NCI-H1092 treated with DMSO at 0.1 percent for 48 hours (cell line): ENCODE measurements at places on chromosomes 1 and 21.

GRCh38 chr1:58941471-58942289, 157.8 kb upstream of the JUN start:
- no peak for DNase-seq

- DNase-seq: no peak
Observed at GRCh38 chr1:38258085-38258627, 211.6 kb upstream of the POU3F1 start.

GRCh38 chr1:227938276-227938675, 9.5 kb downstream of the WNT9A start:
- DNase-seq: no peak

DNA sequence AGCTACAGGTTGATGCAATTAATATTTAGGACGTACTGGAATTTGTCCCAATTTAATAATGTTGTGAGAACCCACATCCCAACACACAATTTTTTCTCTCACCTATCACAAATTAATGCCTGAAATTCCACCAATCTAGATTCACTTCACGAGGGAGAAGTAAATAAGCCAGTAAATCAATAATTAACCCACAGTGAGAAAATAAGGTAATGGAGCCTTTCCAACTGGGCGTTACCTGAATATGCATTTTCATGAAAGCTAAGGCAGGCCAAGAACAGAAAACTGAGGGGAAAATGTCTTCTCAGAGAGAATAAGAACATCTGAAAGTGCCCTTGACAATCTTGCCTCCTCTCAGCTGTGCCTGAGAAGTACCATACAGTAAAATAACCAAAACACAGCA, 240.8 kb upstream of the NR5A2 start:
- DNase-seq: no peak

DNA sequence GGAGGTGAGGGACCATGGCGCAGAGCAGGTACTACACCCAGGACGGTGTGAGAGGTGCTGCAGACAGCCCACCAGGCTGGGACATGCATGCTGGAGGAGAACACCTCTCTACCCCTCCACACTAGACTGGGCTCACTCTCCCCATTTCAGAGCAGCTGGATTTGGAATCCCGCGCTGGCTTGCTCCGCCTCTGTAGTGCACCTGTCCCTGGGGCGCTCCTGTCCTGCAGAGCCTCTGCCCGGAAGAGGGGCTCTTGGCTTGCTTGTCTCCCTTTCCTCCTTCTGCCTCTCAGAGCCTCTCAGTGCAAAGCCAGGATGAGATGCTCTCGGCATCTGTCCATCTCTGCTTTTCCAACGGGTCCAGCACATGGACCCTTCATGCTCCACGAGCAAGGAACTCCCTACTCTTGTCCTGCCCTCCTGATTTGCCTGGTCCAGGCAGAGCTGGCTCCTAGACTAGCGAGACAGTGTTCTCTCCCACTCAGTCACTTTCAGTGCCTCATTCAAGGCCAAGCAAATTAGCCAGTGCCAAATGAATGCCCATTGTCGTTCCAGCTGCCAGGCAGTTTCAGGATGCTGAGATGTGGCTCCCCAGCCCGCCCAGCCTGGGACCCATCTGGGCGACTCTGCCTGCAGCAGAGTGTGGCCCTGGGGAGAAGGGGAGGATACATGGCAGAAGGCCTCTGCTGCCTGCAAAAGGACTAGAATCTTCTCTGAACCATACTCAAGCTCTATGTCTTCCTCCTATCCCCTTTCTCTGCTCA, 33.7 kb downstream of the CDCA8 start:
- DNase-seq: no peak

GRCh38 chr1:154923695-154924094, 12.8 kb downstream of the PMVK start:
- no peak for DNase-seq

DNA sequence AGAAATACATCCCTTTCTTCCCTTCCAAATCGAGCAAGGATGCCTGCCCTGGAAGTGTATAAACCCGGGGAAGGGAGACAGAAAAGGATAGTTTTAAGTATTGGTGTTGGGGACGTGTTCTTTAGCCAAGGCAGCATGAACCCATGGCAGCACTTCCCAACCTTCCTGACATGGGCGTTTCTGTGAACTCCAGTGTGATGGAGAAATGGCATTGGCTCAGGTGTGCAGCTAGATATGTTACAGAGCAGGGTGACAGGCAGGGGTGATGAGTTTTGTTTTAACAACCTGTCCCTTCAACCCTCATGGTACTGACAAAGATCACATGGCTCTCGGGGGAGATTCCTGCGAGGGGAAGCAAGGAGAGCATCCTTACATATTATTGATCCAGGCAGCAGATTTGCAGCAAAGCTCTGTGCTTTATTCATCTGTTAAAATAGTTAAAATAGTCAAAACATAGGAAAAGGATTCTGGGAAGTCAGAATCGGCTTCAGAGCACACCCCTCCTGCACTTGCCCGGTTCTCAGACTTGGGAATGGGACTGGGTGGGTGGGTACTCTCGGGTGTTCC, 4.0 kb downstream of the MX1 start:
- DNase-seq: no peak

DNA sequence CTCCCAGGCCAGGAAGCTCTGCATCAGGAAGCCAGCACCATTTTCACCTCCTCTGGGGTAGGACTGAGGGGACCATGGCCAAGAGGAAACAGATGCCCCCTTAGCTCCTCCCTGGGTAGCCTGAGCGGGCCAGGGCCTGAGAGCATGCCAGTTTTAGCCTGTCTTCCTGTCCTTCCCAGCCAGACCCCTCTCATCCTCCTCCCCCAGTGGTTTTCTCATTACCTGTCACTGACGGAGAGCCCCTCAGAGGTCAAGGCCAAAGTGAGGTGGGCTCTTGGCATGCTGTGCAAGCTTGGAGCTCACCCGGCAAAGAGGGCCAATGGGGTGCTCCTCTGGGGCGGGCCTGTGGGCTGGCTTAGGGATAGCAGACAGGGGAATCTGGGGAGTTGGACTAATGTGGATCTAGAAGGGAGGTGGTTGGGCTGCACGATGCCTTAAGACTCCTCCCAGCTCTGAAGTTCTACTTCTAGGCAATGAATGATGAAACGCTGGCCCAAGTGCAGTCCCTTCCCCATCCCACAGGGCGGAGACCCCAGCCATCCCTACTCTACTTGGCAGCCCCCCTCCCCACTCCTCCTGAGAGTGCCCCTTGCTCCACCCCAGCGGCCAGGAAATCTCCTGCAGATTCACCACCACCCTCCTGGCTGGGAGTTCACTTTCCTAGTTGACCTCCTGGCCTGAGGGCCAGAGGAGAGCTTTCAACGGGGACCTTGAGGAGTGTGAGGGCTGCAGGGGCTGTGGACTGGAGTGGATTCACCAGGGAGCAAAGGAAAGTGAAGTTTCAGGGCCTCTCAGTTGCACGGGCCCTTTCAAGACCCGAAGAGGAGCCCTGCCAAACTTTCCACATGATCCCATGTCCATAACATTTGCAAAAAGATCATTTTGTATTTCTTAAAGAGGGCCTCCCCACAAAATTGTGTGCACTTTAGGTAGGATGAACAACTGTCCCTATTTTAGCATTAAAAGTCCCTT, 9.4 kb upstream of the LMNA start:
- DNase-seq: no peak

DNA sequence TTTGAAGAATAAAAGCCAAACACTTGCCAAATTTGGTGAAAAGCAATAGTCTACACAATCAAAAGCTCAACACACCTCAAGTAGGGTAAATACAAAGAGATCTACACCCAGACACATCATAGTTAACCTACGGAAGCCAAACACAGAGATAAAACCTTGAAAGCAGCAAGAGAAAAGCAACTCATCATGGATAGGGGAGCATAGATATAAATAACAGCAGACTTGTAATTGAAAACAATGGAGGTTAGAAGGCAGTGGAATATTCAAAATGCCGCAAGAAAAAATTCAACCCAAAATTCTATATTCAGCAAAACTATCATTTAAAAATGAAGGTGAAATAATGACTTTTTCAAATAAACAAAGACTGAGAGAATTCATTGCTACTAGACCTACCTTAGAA, 105.1 kb downstream of the ITSN1 start:
- peak; percentile 3 for DNase-seq

DNA sequence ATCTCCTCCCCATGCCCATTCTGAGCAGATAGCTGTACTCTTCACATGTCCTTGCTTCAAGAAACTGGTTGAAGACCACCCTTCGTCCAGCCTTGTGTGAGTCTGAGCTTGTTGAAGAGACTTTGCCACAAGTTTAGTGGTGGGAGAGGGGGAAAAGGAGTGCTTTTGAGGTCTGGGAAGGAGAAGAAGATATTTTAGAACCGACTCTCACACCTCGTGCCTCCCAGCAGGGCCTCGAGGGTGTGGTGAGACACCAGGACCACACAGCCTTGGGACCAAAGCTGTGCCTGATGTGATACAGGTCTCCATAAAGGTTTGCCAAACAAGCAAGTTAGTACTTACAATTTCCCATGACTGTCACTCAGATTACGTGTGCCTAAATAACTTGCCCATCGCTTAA, 201.8 kb downstream of the DYRK1A start:
- no peak for DNase-seq

DNA sequence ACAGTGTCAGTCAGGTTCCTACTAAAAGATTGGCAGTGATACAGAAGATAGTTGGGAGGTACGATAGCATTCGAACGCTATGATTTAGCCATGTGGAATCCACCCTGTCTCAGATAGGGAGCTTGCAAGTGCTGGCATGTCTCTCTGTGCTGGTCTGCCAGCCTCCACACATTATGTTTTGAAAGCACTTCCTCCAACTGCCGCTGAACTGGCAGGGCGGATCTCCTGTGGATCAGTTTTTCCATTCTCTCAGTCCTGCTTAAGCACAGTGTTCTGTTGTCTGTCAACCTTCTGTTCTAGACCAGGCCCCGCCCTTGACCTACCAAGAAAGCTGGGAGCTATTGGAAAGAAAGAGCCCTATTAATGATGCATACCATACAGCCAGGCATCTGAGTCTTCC, 65.5 kb upstream of the PALMD start:
- DNase-seq: no peak

GRCh38 chr1:205669341-205670149, 10.8 kb downstream of the SLC45A3 start:
- no peak for DNase-seq

DNA sequence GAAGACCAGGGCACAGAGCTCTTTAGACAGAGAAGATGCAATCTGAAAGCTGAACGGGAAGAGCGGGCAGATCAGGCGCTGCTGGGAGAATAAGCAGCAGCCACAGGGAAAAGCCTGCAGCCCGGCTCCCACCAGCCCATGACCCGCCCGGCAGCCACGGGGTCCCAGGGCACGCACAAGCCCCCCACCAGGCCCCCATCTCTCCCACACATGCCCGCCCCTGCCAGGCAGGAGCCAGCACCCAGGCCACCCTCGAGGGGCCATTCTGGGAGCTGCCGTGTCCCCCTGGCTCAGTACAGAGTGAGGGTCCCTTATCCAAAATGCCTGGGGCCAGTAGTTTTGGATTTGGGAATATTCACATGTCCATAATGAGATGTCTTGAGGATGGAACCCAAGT, 16.3 kb downstream of the SLC19A1 start:
- no peak for DNase-seq

- DNase-seq: peak; percentile 2
Observed at GRCh38 chr1:58934706-58935105, 150.9 kb upstream of the JUN start.

DNA sequence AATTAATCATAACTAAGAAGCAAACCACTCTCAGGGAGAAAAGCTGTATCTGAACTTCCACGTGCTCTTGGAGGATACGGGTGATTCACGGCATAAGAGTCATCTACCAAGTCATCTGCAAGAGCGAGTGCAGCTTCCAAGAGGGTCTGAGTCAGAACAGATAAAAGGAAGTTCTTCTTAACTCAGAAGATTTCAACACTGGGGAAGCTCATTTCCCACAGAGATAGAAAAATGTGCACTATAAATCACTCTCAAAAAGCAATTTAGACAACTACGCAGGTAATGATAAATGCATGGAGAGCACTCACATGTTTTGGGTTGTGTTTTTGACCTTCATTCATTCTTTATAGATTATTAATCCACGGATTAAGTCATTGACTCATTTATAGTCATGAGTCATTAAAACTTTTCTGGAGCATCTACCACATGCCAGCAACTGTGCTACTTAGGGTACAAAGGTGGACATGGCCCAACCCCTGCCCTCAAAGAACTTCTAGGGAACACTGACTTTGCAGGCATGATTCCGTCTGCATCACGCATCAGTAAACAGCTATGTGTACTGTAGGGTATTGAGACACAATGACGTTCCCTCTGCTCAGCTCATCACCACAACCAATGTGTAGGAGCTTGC, 20.8 kb downstream of the KCNJ15 start:
- no peak for DNase-seq

- DNase-seq: no peak
Observed at GRCh38 chr21:37489553-37489952, 123.0 kb downstream of the DYRK1A start.

GRCh38 chr21:36725793-36726386, 27.0 kb downstream of the SIM2 start:
- no peak for DNase-seq

GRCh38 chr21:38490411-38491020, 7.8 kb downstream of the ERG start:
- no peak for DNase-seq

DNA sequence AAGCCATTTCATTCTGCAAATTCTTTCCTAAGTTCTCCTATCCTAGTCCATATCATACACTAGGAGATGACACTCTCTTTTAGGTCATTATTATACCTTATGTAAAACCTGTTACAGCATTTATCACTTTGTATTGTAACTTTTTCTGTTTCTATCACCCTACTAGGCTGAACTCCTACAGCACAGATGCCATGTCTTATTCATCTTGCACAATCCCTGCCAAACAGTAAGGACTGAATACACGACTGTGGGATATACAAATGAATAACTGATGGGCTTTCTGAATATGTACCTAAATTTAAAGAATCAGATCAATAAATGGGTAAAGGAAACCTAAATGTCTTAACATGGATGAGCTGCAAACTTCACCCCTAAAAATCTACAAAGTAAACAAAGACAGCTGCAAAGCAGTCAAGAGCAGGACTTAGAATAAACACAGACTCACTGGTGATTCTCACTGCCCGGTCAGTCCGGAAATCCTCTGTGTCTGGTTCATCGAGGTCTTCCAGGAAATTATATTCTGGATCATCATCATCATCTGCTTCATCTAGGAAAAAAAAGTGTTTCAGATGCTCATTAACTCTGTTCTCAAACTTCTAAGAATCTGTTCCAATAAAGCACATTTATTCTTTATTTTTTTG, 62.3 kb downstream of the GON4L start:
- DNase-seq: no peak

- DNase-seq: no peak
Observed at GRCh38 chr1:27531959-27532685, 42.2 kb upstream of the WASF2 start.
